NCI-H345 (cell line): ENCODE measurements at places on chromosomes 3 and 15.

DNA sequence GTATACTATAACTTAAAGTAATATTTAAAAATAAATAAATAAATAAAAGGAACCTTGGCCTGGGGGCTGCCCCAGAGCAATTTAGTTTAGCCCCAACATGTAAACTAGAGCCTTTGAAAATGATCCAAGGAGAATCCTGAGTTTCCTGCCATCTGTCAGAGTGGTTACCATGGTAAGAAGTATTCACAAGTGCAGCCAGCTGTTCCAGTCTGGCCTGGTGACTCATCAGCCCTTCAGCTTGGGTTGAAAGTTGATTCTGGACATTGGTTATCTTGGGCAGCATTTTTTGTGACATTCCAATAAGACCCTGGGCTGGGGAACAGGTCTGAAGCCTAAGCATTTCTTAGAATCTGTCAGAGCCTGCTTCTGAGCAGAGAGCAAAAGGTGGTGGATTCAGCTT lies 72.7 kb upstream of the LRTM1 start:
- peak; percentile 4 for DNase-seq

- no peak for DNase-seq
These were observed 170.1 kb downstream of the VPS8 start for GRCh38 chr3:184982076-184982475.

DNA sequence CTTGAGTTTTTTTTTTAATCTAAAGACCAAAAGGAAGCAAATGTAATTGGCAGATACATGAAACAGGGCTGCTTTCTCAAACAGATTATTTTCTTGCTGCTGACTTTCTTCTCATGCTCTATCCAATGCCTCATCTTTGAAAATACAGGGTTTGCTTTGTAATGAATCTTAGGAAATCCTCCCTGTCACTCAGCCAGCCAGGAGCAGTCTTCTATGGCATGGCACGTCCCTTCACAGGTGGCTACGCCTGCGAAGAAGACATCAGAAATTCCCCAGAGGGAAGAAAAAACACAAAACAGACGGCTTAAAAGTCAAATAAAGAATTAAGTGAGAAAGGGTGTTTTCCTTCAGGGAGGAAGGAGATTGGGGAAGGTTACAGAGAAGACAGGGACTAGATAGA lies 242.5 kb downstream of the IGSF11 start:
- DNase-seq: no peak

GRCh38 chr15:75410196-75410595 lies 41.3 kb downstream of the SIN3A start:
- no peak for DNase-seq

- peak; percentile 38 for DNase-seq
These were observed 1.6 kb downstream of the TSC22D2 start for GRCh38 chr3:150409512-150410310.

DNA sequence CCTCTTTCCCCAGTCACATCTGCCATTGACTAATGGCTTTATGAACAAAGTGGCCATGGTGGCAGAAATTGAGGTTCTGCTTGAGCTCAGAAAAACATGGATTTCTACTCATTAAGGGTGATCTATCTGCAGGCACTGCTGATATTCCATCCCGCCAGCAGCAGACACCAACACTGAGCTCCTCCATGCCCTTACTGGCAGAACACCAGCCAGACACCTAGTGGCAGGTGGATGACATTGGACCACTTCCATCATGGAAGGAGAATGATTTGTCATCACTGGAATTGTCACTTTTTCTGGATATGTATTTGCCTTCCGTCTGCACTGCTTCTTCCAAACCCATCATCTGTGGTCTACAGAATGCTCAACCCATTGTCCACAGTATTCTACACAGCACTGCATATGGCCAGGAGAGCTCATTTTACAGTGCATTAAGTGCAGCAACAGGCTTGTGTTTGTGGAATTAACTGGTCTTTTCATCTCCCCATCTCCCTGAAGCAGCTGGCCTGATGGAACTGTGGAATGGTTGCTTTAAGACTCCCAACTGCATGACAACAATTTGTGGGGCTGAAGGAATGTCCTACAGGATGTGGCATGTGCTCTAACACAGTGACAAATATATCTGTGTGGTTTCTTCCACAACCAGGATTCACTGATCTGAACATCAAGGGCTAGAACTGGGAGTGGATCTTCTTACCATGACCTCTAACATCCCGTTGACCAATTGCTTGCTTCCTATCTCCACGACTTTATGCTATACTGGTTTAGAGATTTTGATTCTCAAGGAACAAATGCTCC lies 103.4 kb downstream of the WNT7A start:
- DNase-seq: no peak
